ENCODE measurements at places on chromosomes 2 and 18. TPM values are rescaled to one million over a fixed set of nuclear protein-coding genes. Genes with fewer than 3 reads are reported as not detected.

CBLN2 gene
- not detected for total RNA-seq

DNA sequence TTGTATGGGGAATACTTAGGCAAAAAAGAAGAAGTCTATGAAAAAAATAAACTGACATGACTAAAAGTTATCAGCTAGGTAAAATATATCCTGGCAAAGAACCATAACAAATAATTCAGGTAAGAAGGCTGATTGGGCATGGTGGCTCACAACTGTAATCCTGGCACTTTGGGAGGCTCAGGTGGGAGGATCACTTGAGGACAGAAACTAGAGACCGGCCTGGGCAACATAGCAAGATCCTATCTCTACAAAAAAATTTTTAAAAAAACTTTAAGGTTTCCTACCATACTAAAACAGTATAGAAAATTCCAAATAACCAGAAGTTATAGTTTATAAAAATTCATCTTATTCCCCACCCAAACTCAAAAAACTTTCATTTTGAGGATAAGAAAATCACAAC lies 10.8 kb downstream of the NCKAP1 start:
- H3K27ac ChIP-seq = no peak overlapping the region
- no peaks in the 10 kb centered on the region for H3K4me1 ChIP-seq
- H3K27me3 ChIP-seq = no peaks in the 10 kb centered on the region
- no peak overlapping the region for H3K4me3 ChIP-seq

DNA sequence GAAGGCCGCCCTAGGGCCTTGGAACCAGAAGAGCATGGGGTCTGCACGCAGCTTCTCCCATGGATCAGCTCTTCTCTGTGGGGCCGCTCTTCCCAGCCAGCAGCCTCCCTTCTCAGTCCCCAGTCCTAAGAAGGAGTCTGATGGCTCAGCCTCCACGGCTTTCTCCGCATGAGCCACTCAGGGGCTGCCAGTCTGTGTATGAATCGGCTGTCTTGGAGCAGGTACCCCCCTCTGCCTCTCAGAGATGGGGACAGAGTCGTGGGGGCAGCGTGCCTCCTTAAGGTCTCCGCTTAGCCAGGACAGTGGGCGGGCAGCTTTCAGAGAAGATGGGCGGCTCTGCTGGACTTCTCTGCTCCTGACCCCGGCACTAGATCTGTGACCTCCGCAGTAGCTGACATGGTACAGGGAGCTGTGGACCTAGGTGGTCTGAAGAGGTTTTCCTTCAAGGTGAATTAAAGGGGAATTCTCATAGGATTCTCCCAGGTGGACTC lies 21.6 kb downstream of the INPP5D start:
- peaks cover 4% of the 10 kb centered on the region for H3K4me1 ChIP-seq
- H3K27ac ChIP-seq = no peak overlapping the region
- no peak for DNase-seq
- H3K27me3 ChIP-seq = no peaks in the 10 kb centered on the region
- H3K4me3 ChIP-seq = no peak overlapping the region

- H3K36me3 ChIP-seq = no peaks in the 10 kb centered on the region
- no peak overlapping the region for H3K27ac ChIP-seq
- H3K27me3 ChIP-seq = no peaks in the 10 kb centered on the region
- no peak for DNase-seq
- no peaks in the 10 kb centered on the region for H3K4me1 ChIP-seq
- no peak overlapping the region for H3K4me3 ChIP-seq
Measured at GRCh38 chr2:48232351-48232750, 297.6 kb upstream of the STON1 start.

DNA sequence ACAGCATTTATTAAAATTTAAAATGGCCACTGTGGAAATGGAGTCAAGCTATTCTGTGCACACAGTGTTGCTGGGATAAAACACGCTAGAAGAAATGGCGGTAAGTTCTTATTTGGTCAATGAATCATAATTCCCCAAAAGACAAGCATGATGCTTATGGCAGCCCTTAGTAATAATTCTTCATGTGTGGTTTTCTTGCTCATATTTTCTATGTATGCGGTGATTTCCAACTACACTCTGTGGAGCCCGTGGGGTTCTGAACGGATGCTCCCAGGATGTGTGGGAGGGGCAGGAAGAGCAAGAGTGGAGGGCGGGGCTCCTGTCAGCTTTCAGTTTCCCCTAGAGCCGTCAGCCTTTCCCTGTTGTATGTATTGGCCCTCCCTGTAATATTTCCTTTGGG lies 91.7 kb upstream of the RMDN2 start:
- H3K36me3 ChIP-seq = no peaks in the 10 kb centered on the region
- DNase-seq = no peak
- H3K4me3 ChIP-seq = no peak overlapping the region
- H3K4me1 ChIP-seq = no peaks in the 10 kb centered on the region
- no peak overlapping the region for H3K27ac ChIP-seq
- H3K27me3 ChIP-seq = no peaks in the 10 kb centered on the region

GRCh38 chr2:196563876-196564275 lies 75.6 kb upstream of the CCDC150 start:
- DNase-seq = no peak
- H3K36me3 ChIP-seq = no peaks in the 10 kb centered on the region
- no peak overlapping the region for H3K27ac ChIP-seq
- H3K4me1 ChIP-seq = no peaks in the 10 kb centered on the region
- H3K27me3 ChIP-seq = no peaks in the 10 kb centered on the region

DNA sequence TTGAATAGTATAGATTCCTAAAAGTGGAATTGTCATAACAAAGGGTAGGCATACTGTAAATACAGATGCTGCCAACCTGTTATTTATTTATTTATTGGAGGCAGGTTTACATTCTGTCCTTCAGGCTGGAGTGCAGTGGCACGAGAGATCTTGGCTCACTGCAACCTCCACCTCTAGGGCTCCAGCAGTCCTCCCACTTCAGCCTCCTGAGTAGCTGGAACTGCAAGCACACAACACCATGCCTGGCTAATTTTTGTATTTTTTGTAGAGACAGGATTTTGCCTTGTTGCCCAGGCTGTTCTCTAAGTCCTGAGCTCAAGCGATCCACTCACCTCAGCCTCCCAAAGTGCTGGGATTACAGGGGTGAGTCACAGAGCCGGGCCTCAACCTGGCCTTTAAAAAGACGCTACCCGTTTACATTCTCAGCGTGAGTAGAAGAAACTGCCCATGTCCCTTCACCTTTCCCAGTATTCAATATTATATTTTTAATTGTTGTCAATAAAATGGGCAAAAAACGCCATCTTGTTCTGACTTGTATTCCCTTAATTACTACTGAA lies 3.0 kb upstream of the ROCK2 start:
- H3K4me1 ChIP-seq = peaks cover 24% of the 10 kb centered on the region
- H3K36me3 ChIP-seq = no peaks in the 10 kb centered on the region
- DNase-seq = peak; percentile 50
- H3K27me3 ChIP-seq = no peaks in the 10 kb centered on the region

DNA sequence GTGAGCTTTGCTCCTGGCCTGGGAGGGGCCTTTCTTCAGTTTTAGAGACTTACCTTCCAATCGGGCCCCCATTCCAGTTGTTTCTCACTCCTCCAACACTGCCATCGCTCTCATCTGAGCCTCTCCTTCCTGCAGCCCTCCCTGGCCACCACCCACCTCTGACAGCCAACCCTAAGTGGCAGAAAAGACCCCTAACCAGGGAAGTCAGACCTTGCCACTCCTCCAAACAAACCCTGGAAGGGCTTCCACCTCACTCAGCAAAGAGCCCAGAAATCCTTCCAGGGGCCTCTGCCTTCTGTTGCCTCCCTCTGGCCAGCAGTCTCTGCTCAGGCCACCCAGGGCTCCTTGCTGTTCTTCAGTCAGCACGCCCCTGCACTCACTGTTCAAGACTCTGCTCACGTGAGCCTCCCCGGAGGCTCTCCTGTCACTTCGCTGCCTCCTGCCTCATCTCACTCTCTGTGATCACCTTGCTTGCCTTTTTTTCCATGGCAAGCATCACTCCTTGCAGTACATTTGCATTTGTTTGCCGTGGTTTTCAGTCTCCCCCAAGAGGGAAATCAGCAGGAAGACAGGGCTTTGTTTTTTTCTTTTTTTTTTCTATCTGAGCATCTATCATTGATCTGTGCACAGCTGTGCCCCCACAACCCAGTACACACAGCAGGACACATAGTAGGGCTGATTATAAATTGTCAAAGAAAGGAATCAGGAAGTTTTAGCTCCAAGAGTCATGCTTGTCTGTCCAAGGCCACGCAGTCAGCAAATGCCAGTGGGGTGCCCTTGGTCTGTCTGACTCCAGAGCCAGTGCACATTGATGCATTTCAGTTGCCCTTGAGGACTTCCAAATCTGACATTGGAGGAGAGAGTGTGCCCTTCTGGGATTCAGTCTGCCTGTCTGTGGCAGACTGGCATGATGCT lies 83.9 kb downstream of the INHBB start:
- H3K4me3 ChIP-seq = no peak overlapping the region
- DNase-seq = no peak
- no peaks in the 10 kb centered on the region for H3K4me1 ChIP-seq
- no peak overlapping the region for H3K27ac ChIP-seq

GRCh38 chr18:44507729-44508325 lies 172.9 kb upstream of the SETBP1 start:
- H3K27ac ChIP-seq = no peak overlapping the region
- no peak overlapping the region for H3K4me3 ChIP-seq
- H3K27me3 ChIP-seq = no peaks in the 10 kb centered on the region
- no peak for DNase-seq

- no peaks in the 10 kb centered on the region for H3K27me3 ChIP-seq
- peaks cover 9% of the 10 kb centered on the region for H3K4me1 ChIP-seq
- H3K4me3 ChIP-seq = no peak overlapping the region
- no peak overlapping the region for H3K27ac ChIP-seq
Measured at GRCh38 chr18:2244641-2245040, 326.7 kb downstream of the METTL4 start.

LOXL3 gene
- total RNA-seq = 12.4 TPM

DNA sequence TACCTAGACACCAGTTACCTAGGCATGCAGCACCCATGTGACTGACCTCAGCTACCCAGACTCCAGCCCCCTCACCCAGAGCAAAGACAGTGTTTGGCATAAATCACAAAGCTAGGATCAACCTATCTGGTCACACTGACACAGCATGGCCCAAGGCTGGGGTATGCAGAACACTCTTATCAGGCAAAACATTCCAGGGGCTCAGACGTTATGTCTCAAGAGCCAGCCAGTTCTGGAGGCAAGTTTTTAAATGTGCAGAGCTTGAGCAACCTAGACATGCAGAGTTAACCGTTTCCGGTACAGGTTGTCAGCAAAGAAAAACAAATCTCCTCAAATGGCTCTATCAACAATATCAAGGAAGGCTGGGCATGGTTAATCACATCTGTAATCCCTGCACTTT lies 92.8 kb downstream of the AP1S3 start:
- H3K36me3 ChIP-seq = no peaks in the 10 kb centered on the region
- no peaks in the 10 kb centered on the region for H3K27me3 ChIP-seq
- H3K27ac ChIP-seq = no peak overlapping the region
- DNase-seq = no peak
- H3K4me3 ChIP-seq = no peak overlapping the region

- H3K27ac ChIP-seq = no peak overlapping the region
- H3K27me3 ChIP-seq = no peaks in the 10 kb centered on the region
- H3K4me3 ChIP-seq = no peak overlapping the region
- H3K36me3 ChIP-seq = no peaks in the 10 kb centered on the region
- no peaks in the 10 kb centered on the region for H3K4me1 ChIP-seq
Measured at GRCh38 chr2:179129574-179130238, 79.8 kb upstream of the CCDC141 start.

FLACC1 gene
- 5.9 TPM for total RNA-seq

GRCh38 chr2:221571551-221572218 lies 419 bp downstream of the EPHA4 start:
- H3K4me3 ChIP-seq = peak overlapping the region; percentile 96
- DNase-seq = peak; percentile 44
- H3K4me1 ChIP-seq = peaks cover 18% of the 10 kb centered on the region
- H3K27ac ChIP-seq = no peak overlapping the region
- peaks cover 26% of the 10 kb centered on the region for H3K27me3 ChIP-seq

TRPM8 gene
- not detected for total RNA-seq

DSC1 gene
- not detected for total RNA-seq

- no peak for DNase-seq
- H3K27me3 ChIP-seq = peaks cover 87% of the 10 kb centered on the region
- H3K4me1 ChIP-seq = no peaks in the 10 kb centered on the region
- H3K36me3 ChIP-seq = no peaks in the 10 kb centered on the region
- no peak overlapping the region for H3K27ac ChIP-seq
Measured at GRCh38 chr18:13872932-13873331, 42.4 kb downstream of the MC2R start.

MC4R gene
- not detected for total RNA-seq

SETBP1 gene
- 3.5 TPM for total RNA-seq

DSG1 gene
- not detected for total RNA-seq

DNA sequence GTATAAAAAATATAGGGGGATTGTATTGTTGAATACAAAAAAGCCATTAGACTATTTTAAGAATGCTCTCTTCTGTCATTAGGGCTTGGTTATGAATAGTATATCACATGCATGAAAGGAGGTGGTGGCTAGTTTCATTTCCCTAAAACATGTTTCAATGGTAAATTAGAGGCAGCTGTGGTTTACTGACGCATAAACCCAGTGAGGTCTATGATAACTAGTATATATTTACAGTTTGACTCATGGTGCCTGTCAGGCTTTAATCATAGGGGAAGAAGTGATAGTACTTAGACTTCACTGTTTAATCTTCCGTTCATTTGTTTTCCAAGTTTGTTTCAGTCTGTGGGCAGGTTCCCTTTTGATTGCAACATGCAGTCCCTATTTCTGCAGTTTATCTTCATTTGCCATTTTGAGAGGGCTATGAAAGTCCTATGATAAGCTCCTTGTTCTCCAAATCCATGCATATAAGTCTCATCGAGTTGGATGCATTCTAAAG lies 55.1 kb upstream of the MAP4K3 start:
- DNase-seq = peak; percentile 97
- H3K4me1 ChIP-seq = peaks cover 83% of the 10 kb centered on the region
- peak overlapping the region; percentile 26 for H3K4me3 ChIP-seq

GRCh38 chr2:200065477-200065876 lies 110.1 kb downstream of the MAIP1 start:
- H3K27me3 ChIP-seq = no peaks in the 10 kb centered on the region
- no peaks in the 10 kb centered on the region for H3K36me3 ChIP-seq
- H3K4me1 ChIP-seq = no peaks in the 10 kb centered on the region
- no peak overlapping the region for H3K4me3 ChIP-seq
- no peak overlapping the region for H3K27ac ChIP-seq

- no peak for DNase-seq
- H3K27me3 ChIP-seq = no peaks in the 10 kb centered on the region
- H3K36me3 ChIP-seq = peaks cover 55% of the 10 kb centered on the region
- H3K4me1 ChIP-seq = peaks cover 23% of the 10 kb centered on the region
Measured at GRCh38 chr2:10591207-10591606, 98.6 kb downstream of the NOL10 start.

ECEL1 gene
- not detected for total RNA-seq

C2orf76 gene
- 10.2 TPM for total RNA-seq

DNA sequence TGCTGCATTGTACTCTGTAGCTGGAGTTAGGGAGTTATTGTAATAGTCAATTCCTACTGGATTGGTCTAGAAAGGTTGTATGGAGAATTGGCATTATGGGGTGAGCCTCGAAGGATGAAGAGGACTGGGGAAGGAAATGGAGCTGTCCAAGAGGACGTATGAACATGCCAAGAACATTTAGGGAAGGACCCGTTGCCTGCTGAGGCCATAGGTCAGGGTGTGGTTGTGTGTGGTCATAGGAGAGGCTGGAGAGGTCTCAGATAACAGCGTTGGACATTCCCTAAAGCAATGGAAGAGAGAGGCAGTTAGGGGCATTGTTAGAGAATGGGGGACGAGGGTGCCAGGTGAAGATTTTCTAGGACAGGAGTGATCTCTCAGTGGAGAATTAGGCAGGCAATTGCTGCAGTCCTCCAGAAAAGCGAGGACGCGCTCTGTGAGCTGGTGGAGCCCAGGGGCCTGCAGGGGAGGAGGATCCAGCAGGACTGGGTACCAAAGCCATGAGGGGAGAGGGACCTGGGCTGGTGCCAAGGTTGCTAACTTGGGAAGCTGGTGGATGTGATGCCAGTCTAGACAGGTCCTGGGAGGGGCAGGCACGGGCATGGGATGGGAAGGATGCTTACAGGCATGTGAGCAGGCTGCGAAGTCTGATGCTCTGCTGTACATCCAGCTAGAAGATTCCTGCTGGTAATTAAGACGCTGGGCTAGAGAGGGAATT lies 9.4 kb upstream of the PSD4 start:
- H3K4me3 ChIP-seq = no peak overlapping the region
- H3K27me3 ChIP-seq = no peaks in the 10 kb centered on the region
